ENCODE measurements at places on chromosomes 2 and 18.
A peak's percentile ranks its signal among the peaks of the same experiment; 100 is the strongest.

GRCh38 chr18:10490401-10491165 is 35.2 kb upstream of the NAPG start:
- peak; percentile 90 for DNase-seq

GRCh38 chr2:240232961-240233884 is 92.8 kb upstream of the OTOS start:
- peak; percentile 52 for DNase-seq

- DNase-seq, result no peak
Measured at GRCh38 chr2:74385396-74385795, 5.3 kb upstream of the DCTN1 start.

DNA sequence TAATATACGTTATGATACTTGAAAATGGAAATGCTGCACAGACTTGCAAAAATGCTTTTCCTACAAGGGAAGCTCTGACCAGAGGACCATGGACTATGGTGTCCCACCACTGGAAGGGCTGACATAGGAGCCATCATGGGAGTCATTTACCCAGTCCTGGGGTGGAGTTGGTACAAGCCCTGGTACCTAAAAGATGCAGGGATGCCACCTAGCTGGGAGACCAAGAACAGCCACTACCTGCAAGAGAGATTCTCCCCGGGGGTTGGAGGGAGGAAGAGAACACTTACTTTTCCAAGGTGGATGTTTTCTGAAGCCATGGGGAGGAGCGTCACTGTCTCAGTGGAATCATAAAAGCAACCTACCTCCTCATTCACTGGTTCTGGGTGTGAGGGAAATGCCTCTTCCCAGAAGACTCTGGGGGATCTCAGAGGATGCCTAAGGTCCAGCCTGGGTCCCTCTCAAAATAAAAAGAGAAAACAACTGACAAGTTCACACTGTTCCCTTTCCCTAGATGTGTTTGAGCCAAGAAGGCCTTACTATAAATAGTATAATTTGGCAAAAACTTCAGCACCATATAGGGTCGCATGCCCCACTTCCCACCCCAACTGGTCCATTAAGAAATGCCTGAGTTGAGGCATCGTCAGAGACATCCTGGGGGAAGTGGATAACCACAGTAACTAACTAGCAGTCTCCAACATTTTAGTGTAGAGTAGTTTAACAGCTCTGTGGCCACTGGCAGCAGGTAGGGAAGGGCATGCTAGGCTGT is 39.9 kb downstream of the REEP1 start:
- DNase-seq, result peak; percentile 50

- DNase-seq, result peak; percentile 95
Measured at GRCh38 chr2:96145036-96145847, at the start of gene DUSP2. Gene DUSP2 (minus strand): TSS chr2:96145440. CDS start chr2:96145354, 86 bp downstream.

- no peak for DNase-seq
Measured at GRCh38 chr2:62196278-62196901, 475 bp downstream of the B3GNT2 start.

GRCh38 chr2:41954304-41955291 is 93.2 kb upstream of the PKDCC start:
- DNase-seq, result no peak

DNA sequence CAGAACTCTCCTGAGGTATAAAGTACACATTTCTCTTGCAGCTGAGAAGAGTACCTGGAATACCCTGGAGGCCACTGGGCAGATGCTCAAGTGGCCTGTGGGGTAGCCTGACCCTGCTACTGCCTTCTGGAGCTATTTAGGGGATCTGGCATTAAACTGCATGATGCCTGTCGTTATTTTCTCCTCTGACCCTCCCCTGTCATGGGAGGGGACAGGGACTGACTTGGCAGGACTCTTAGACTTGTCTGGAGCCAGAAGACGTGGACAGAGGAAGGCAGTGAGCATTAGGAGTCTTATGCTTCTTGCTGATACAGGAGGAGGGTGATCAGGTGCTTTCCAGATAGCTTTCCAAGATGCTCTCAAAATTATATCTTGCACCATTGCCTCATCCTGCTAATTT is 24.8 kb downstream of the CNRIP1 start:
- no peak for DNase-seq

DNA sequence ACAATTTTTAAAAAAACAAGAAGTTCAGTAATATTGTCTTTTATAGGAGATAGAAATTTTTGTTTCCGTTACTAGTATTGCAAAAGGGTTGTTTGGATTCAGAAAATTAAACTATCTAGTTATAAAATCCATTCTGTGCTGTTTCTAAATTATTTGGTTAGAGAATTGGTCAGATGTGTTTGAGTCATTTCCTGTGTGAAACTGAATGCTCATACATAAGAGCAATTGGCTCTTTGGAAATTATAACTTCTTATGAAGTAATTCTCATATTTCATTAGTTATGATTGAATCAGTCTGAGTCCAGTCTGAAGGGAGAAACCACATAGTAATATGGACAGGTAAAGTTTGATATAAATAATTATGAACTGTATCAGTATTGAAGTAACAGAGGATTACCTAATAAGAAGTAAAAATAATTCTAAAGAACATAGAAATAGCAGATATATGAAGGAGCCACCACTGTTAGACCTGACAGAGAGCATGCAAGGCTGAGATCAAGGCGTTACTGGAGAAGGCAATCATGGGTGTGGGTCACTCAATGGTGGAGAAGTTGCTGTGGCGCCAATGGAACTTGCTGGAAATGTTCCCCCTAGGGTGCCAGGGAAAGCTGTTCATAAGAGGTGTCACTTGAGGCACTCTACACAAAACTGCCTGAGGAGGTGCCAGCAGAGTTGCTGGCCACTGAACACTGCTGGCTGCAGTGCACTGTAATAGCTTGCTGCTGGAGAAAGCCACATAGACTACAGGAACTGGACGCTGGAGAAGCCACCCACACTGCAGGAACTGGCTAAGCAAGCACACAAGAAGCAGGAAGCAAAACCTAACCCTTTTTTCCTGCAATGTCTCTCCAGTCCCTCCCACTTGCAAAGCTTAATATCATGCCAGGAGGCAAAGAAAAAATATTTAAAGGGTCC is 18.0 kb upstream of the FAP start:
- no peak for DNase-seq

DNA sequence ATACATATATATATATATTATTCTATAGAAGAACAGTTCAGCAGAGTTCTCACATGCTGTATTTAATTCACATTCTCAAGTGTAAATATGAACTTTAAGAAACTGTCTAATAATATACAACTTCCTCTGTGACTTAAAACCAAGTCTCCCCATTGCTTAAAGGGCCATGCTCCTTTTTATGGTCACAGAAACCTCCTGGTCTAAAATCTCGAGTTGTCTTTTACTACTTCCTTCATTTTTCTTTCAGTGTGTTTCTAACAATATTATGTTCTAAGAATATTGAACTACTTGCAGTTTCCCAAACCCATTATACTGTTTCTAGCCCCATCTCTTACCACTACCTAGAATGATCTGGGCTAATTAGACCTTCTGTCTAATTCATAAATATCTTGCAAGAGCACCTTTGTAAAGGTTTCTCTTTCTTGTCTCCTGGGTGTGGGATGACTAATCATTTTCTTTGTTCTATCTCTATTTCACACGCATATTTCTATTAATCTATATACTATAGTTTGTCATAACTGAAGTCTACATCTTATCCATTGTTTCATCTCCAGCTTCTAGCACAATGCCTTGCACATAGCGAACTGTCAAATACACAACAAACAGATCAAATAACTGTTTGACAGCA is 48.8 kb downstream of the ERBB4 start:
- no peak for DNase-seq

DNA sequence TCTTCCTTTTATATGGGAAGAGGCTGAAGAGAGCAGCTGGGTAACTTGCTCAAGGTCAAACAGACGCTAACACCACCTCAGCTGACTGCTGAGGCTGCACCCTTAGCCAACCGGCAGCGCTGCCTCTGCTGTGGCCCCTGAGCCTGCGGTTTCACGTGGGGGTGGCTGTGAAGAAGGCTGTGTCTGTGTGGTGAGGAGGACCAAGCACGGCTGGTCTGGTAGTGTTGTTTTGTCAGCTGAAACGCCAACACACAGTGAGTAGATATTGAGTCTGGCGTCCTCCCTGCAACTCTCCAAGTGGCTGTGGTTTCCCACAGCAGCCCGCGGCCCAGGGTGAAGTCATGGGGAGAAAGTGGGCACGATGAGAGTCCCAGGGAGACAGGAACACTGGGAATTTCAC is 69.6 kb downstream of the THNSL2 start:
- no peak for DNase-seq

DNA sequence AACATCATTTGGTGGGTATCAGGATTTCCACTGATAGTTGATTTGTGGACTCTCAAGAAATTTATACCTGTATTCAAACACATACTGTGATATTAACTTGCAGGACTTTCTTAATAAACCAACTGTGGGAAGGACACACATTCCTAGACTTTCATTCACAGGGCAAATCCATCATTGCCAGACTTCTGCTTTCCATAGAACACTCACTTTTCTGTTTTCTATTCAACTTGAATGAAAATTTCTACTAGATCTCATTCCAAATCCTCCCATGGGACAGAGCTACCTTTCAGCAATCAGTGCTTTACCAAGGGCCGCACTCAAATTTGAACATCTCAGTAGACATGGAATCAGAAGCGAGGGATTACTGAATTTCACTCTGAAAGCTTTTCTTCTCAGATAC is 612.5 kb downstream of the IRS1 start:
- no peak for DNase-seq

DNA sequence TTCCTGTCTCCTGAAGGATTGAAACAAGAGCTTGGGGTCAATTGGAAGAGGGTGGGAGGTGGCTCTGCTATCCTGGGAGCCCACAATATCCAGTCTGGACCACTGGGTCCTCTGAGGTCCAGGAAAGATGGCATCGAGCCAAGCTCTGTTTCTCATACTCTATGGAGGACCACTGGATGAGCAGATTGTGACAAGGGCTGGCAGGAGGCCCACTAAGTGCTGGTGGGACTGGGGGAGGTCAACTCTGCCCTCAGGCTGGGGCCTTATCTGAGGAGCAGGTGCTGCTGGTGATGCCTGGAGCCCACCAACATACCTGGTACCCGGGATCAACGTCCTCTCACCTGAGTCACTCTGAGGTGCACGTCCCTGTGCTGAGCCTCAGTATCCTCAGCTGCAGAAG is 142.4 kb downstream of the NDUFA10 start:
- no peak for DNase-seq

DNA sequence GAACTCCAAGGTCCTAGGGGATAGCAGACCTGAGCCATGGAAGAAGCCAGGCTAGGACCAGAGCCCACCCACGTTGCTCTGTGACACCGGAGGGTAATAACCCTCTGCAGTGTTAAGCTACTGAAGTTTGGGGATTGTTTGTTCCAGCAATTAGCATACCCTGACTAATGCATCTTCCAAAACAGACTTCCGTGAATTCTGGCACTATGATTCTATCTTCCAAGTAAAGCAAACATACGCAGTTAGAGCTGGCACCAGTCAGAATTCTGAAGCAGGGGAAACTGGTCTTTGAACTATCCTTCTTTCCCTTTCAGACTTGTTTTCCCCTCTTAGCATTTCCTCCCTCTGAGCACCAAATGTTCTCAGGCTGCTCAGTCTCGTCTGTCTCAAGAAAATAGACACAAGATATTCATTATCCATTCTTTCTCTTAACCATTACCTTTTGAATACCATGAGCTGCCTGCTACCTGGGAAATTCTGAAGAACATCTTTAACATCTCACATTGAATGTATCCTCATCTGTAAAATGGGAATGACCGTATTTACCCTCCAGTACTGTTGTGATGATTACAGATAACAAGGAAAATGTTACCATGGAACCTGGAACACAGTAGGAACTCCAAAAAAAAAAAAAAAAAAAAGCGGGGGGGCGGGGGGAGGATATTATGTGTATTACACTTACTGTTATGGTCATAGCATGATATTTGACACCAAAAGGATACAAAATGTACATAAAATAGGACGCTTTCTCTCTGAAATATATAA is 108.2 kb downstream of the TCF4 start:
- DNase-seq, result no peak

GRCh38 chr18:4455113-4455811 is at the start of gene DLGAP1:
Gene DLGAP1 (minus strand): TSS chr18:4455307.
- DNase-seq, result no peak

DNA sequence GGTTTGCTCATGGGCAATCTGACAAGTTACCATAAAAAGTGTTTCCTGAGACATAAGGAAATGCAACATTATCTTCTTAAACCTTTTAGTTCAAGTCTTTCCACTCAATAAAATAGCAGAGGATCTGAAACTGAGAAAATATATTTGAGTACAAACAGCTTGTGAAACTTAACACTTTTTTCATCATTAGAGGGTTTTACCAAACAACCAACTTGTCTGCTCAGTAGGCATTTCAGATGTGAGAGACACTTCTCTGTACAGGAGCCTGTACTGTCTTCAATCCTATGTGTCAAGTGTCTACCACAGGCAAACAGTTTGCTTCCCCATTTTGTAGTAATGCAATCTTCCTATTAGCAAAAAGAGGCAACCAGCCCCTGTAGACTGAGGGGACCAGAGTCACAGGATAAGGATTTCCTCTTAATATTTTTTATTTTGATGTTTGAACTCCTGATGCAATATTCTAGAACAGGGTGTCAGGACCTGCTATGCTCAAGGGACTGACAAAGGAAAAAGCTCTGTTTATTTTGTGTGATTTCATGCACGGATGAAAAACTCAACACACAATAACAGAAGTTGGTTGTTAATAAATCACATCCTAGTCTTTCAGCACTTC is 159.1 kb upstream of the LHCGR start:
- DNase-seq, result no peak

DNA sequence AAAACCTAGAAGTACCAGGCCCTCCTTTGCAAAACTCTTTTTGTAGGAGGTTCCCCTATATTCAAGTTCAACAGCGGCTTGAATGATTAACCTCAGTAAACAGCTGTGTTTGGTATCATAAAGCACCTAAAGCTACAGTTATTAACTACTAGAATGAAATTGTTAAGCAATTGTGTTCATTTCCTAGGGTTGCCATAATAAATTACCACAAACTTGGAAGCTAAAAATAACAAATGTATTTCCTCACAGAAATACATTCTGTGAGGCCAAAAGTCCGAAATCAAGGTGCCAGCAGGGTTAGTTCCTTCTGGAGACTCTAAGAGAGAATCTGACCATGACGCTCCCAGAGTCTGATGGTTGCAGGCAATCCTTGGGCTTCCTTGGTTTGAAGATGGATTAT is 202.1 kb upstream of the ACVR2A start:
- DNase-seq, result no peak

- no peak for DNase-seq
Measured at GRCh38 chr18:1513519-1513918, 608.8 kb downstream of the ADCYAP1 start.

GRCh38 chr2:151238527-151239487 is 22.9 kb downstream of the RBM43 start:
- peak; percentile 59 for DNase-seq

- peak; percentile 97 for DNase-seq
Measured at GRCh38 chr2:237674731-237675276, 47.4 kb downstream of the LRRFIP1 start.

DNA sequence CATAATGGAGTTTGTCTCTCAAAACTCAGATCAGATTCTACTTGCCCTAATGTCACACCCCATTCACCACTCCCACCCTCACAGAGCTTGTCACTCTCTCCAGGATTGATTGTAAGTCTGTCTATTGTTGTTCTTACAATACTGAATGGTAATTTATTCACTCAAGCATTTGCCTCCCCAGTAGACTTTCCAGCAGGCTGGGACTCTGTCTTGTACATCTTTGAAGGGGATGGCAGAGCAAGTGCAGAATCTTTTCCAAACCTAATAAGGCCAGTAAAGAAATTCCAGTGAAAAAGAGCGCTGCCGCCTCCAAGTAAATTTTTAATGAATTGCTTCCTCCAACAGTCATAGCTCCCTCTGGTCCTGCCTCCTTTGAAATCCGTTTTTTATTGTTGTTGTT is 56.9 kb downstream of the RBM43 start:
- no peak for DNase-seq
